ENCODE measurements at places on chromosomes 16 and 17.

DNA sequence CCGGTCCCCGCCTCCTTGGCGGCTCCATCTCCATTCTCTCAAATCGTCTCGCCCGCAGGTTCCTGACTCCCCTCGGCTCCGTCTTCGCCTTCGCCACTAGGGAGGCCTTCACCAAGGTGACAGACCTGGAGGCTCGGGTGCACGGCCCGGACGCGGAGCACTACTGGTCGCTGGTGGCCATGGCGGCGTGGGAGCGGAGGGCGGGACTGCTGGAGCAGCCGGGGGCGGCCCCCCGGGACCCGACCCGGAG is 862 bp downstream of the GLTPD2 start:
- DNase-seq, result no peak

- DNase-seq, result no peak
Observed at GRCh38 chr16:51419768-51420167, 268.7 kb upstream of the SALL1 start.

GRCh38 chr16:27314161-27314723 is 468 bp downstream of the IL4R start:
- peak; percentile 70 for DNase-seq

DNA sequence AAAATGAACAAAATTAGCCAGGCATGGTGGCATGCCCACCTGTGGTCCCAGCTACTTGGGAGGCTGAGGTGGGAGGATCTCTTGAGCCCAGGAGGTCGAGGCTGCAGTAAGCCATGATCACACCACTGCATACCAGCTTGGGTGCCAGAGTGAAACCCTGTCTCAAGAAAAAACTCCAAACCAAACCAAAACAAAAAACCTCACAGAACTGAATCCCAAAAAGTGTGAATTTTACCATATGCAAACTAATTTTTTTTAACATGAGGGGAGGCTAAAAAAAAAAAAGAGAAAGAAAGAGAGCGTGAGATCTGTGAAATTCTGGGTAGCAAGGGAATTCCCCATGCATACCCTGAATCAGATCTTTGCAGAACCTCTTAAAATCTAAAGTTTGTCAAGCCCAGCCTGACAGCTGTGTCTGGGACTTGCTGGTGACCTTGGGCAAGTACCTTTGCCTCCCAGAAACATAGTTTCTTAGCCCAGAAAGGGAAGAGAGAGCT is 17.1 kb upstream of the CDH1 start:
- DNase-seq, result no peak

- DNase-seq, result peak; percentile 97
Observed at GRCh38 chr17:75036643-75037268, 10.0 kb downstream of the ATP5PD start.

DNA sequence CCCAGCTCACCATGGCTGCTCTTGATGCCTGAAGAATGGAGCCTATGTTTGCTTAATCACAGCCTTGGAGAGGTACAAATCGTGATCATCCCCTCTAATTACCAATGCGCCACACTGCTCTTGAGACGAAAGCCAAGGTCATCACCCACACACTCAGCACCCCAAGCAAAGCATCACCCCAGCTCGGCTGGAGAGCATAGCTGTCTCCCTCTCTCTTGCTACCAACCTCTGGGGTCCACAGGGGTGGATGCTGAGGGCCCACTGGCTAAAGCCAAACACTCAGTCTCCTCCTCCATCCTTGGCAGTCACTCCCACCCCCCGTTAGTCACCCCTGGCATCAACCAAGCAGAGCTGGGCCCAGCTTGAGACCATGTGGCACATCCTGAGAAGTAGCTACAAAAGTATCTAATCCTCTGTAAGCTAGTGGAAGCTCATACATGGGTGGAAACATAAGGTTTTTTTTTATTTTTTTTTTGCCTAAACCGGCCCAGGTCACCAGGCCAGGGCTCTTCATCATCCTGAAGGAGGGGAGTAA is 44.8 kb downstream of the PIMREG start:
- no peak for DNase-seq

- no peak for DNase-seq
Observed at GRCh38 chr17:58556833-58557250, 42.4 kb upstream of the MTMR4 start.

Measured in CD4-positive, alpha-beta T cell treated with Interleukin-4 for 4 hours (primary cell).